Hematopoietic multipotent progenitor cell treated with erythropoietin and hydrocortisone succinate and interleukin-3 and kit ligand, for 4 days (in vitro differentiated cells): ENCODE measurements at places on chromosomes 11 and 22.

- DNase-seq = no peak
These were observed 167.4 kb downstream of the NAV2 start for GRCh38 chr11:19880088-19880345.

- DNase-seq = no peak
These were observed 327.4 kb upstream of the ZC3H12C start for GRCh38 chr11:109765709-109766311.

DNA sequence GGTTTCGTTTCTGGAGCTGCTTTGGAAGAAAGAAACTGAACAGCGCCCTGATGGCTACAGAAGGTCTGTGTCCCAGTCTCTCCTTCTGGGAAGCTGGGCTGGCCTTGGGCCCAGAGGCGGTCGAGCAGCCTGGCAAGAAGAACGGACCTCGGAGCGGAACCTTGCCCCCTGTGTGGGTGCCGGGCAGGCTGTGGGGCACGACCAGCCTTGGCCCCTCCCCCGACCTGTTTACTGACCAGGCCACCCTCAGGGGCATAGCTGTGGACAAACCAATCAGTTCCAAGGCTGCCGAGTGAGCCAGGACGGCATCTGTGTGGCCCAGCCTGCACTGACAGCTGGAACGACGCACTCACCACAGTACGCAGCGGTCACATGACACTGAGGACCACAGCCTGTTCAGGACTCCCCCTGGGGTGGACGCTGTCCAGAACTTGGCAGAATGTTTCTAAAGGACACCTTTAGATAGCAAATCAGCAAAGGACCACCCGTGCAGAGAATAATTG lies 7.2 kb downstream of the PIM3 start:
- DNase-seq = no peak

DNA sequence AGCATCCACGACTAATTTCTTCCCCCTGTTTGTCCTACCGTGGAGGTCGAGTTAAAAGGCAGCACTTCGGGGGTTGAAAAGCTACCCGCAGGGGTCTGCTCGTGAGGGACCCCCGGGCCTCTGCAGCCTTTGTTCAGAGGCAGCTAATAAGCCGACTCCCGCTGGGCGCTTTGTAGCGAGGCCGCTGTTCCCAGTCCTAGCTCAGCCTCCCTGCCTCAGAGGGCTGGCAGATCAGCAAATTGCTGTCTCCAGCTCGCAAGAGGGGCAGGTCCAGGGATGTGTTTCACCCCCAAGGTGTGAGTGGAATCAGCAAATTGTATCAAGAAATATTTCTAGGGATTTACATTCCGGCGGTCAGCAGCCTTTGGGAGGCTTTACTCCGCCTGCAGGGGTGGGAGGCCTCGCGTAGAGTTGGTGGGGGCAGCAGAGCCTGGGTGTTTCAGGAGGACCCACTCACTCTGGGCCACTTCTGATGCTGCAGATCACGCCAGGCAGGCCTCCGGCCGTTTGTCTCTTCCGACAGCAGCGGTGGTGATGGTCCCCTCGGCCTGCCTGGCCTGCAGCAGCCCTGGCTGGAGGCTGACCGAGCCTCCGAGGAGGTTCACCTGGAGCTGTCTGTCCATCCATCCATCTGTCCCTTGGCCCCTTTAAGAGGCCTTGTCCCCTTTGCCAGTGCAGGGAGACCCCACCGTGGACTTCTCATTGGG lies 21.6 kb upstream of the KCNQ1OT1 start:
- DNase-seq = no peak

DNA sequence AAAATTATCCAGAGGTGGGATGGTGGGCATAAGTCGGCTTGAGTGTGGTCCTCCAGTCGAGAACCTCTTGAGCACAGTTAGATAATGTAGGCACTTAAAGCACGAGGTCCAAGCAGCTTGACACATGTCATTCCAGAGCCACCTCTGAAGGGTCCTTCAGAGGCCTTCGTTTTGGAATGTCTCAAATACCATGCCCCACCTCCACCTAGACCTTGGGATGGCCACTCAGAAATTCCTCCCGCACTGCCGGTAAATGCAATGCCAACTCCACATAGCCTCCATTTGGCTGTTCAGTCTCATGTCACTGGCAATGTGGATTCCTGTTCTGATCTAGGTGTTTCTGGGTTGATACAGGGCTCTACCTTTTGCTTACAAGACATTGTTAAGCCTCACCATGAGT lies 43.9 kb downstream of the BDNF start:
- DNase-seq = no peak
